ENCODE measurements at places on chromosomes 4 and X.
A peak's percentile ranks its signal among the peaks of the same experiment; 100 is the strongest.

DNA sequence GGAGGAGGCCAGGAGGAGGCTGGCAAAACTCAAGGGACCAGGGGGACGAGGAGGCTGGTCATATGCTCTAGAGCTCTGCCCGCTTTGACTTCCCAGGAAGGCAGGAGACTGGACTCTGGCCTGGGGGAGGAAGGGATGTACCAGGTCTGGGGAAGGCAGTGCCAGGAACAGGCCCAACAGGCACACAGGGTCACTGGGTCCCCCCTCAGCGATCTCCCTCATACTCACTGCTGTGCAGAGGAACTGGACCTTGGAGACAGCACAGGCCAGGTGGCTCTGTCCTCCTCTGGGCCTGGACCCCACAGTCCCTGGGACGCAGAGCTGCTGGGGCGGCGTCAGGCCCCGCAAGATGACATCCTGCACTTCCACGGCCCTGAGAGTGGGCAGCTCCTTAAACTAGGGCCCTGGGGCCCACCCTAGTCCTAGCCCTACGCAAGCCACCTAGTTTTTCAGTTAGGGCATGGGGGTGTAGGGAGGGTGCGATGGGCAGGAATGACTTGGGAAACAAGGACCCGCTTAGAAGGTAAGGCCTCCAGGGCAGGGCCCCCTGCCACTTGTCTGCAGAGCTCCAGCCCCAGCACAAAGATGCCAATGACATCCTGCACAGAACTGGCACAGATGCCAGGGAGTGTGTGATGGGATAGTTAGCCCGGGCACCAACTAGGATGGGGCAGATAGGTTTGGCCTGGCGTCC, 59.5 kb downstream of the HTRA3 start:
- no peak for DNase-seq

DNA sequence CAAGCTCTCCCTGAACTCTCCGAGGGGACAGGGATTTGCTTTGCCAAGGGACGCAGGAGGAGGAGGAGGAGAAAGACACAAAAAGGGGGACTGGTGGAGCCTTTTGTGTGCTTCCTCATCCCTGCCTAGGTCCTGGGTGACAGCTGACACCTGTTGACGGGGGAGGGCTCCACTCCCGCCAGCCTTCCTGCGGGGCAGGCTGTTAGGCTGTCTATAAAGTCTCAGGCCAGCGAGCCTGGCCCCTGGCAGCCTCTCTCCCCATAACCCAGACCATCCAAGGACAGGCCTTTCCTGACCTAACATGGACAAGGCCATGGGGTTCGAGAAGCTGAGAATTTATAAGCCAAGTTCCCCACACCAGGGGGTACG, 832 bp upstream of the EVC2 start:
- no peak for DNase-seq

DNA sequence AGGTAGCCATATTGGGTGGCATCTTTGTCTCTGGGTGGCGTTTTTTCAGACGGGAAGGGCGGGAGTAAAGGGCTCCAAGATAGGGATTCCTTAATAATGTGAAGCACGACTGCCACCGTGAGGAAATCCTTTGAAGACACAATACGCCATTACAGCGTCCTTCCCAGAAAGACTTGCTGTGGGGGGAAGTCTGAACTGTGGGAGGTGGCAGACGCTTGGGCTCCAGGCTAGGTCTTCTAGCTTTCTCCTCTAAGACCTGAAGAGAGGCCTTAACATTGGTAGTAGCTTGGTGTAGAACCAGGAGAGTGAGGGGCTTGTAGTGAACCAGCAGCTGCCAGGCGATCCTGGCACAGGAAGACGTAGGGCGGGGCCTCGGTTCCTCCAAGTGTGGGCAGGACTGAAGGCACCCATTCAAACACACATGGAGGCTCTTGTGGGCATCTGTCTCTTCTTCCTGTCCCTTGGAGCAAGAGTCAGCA, 197.3 kb downstream of the OR13H1 start:
- no peak for DNase-seq

DNA sequence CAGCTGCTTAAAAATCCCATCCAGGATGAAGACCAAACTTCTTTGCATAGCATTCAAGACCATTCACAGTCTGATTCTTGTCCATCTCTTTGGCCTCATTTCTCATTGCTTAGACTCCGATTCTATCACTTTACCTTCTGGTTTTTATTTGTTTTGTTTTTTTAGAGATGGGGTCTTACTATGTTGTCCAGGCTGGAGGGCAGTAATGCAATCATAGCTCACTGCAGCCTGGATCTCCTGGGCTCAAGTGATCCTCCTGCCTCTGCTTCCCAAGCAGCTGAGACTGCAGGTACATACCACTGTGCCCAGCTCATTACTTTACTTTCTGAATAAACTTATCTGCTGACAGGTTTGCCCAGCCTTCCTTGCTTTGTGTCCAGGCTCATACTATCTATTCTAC, 152.8 kb downstream of the TMEM164 start:
- DNase-seq: no peak

DNA sequence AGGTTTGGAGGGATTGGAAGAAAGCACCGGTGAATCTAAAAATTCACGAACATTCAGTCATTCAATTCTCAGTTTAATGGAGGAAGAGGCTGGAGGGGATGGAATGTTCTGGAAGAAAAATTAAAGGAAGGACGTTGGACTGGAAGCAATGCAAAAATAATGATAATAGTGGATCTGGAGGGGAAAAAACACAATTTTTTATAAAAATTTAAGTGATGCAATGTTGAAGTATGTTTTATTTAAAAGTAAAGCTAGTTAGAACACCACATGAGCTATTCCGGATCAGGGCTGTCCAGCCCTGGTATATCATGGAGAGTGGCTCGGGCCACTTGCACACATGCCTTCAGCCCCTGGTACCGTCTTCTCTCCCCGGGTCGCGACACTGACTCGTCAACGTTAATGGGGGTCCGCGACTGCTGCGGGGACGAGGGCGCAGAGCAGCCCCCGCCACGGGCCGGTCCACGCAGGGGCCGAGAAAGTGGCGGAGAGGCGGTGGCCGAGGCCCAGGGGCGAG, 204.6 kb downstream of the TENM3 start:
- DNase-seq: no peak

DNA sequence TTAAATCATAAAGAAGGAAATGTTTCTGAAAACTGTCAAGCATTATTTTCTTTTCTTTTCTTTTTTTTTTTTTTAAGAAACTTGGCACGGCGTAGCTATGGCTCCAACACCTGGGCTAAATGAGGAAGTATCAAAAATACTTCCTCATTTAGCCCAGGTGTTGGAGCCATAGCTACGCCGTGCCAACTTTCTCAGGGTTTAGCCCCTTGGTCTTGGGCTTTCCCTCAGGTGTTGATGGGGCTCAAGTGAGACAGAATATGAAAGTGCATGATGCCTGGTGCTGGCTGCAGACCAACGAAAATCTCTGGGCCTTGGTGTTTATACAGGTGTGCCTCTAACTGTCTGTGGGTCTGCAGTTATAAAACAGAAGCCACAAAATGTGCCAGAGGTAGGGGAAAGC, 132.7 kb downstream of the ARHGAP24 start:
- no peak for DNase-seq

DNA sequence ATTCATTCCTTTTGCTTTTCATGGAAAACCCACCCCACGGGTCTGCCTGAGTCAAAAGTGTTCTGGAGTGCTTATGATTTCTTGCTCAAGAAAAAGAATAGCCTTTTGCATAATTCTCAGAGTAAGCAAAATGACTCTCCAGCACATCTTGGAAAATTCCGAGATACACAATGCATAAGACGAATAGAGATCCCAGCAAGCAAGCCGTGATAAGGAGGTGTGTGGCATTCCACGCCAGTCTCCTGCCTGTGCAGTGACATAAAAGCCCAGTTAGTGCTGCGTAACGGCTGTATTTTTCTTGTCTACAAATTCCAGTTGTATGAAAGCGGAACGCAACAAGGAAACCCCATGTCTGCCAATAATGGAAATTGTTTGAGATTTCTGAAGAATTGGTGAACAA, 237.9 kb upstream of the GATB start:
- DNase-seq: no peak

DNA sequence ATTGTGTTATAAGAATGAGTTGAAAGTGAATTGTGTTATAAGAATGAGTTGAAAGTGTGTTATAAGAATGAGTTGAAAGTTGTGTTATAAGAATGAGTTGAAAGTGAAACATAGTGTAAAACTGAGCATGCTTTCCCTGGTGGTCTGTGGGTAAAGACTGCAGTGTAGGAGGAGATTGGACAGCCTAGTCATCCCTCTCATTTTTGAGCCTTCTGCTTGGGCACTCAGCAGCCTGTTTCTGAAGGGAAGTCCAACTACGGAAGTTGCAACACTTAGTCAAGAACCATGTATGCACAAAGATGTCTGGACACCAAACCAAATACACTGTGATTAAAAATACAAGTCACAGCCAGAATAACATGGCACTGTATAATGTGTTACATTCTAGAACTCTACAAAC, 72.6 kb downstream of the ANK2 start:
- DNase-seq: no peak

GRCh38 chr4:113764720-113765264, 3.3 kb upstream of the CAMK2D start:
- peak; percentile 1 for DNase-seq

GRCh38 chrX:551306-551705, 79.3 kb upstream of the SHOX start:
- no peak for DNase-seq

GRCh38 chr4:71494539-71494938, 155.7 kb downstream of the SLC4A4 start:
- no peak for DNase-seq

- no peak for DNase-seq
These were observed 125.0 kb downstream of the SPCS3 start for GRCh38 chr4:176444741-176445140.

DNA sequence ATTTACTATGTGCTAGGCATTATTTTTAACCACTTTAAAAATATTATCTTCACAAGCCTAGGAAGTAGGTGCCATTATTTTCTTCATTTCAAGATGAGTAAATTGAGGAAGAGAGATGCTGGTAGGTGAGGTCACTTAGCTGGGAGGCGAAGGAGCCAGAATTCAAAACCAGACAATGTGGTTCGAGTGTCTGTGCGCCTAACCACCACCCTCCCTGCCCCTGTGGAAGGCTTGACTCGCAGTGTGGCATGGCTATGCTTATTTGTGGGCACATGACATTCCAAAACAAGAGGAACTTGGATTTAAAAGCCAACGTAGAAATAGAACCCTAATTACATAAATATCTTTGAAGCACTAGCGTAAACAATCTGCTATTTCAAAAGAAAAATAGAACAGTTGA, 226.6 kb upstream of the PITX2 start:
- no peak for DNase-seq

GRCh38 chrX:65723706-65724105, 56.3 kb downstream of the MSN start:
- no peak for DNase-seq

DNA sequence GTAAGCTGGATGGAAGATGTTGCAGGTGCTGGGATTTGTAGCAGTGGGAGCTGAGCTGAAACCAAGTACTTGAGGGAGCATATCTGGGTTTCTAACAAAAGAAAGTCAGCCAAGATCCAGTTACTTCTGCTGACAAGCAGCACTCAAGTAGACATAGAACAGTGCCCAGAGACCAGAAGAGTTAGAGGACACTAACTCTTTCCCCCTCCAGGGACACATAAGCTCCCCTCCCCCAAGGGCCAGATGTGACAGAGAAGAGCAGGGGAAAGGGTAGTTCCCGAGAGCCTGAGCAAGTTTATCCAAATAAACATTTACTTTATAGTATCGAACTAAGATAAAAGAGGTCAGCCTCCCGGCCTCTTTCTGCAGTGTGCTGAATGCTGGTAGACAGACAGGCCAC, 12.2 kb downstream of the TRPC3 start:
- DNase-seq: no peak

DNA sequence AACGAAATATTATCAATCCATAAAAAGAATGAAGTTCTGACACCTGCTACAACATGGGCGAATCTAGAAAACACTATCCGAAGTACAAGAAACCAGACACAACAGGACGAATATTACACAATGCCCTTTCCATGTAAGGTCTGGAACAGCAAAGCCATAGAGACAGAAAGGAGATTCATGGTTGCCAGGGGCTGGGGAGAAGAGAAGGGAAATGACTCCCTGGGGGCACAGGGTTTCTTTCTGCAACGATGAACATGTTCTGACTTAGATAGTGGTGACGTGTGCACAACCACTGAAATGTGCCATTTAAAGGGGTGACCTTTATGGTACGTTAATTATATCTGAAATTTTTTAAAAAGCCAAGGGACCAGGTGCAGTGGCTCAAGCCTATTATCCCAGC, 28.3 kb downstream of the GPR143 start:
- DNase-seq: no peak

DNA sequence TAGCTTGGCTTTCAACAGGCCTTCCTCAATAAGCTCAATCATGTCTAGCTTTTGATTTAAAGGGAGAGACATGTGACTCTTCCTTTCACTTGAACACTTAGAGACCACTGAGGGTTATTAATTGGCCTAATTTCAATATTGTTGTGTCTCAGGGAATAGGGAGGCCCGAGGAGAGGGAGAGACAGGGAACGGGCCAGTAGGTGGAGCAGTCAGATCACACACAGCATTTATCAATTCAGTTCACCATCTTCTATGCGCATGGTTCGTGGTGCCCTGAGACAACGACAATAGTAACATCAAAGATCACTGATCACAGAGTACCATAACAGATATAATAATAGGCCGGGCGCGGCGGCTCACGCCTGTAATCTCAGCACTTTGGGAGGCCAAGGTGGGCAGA, 17.8 kb downstream of the ZNF81 start:
- peak; percentile 28 for DNase-seq

DNA sequence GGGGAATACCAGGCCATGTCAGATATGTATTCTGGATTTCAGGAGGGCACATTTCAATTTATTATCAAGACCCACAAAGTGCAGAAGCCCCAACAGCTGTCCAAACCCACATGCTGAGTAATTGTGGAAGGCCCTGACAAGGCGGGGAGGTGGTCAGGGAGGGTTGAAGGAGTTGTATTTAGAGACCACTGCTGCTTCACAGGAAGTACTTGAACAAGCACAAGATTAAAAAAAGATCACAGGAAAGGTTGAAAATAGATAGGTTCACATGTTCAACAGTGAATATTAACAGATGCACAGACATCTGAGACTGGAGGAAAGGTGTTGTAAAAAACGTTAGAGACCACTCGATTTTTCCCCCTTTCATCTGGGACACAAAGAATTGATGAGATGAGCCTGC, 17.9 kb downstream of the ATP8A1 start:
- peak; percentile 6 for DNase-seq

- DNase-seq: no peak
These were observed 161.1 kb upstream of the NAP1L5 start for GRCh38 chr4:88858752-88859151.

DNA sequence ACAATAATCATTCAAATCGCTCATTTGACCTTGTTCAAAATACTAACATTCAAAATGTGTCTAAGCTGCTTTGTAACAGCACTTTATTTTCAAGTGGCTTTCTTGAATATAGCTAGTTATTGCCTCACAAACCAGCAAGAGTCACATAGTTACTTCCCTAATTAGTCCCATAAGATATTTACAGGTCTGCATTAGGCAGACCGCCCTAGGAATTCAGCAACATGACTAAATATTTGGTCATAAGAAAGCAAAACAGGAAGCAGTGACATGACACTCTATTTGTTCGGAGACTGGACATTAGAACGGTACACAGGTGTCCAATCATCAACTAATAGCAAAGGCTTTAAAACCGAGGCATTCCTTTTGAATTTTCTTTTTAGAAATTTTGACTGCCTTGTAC, 262.0 kb downstream of the COL25A1 start:
- no peak for DNase-seq

Data from erythroblast (primary cell).